Activated naive CD4-positive, alpha-beta T cell (primary cell): ENCODE measurements at places on chromosomes 12 and 14.

GRCh38 chr14:89473989-89474388 is 57.0 kb upstream of the FOXN3 start:
- DNase-seq, result no peak

DNA sequence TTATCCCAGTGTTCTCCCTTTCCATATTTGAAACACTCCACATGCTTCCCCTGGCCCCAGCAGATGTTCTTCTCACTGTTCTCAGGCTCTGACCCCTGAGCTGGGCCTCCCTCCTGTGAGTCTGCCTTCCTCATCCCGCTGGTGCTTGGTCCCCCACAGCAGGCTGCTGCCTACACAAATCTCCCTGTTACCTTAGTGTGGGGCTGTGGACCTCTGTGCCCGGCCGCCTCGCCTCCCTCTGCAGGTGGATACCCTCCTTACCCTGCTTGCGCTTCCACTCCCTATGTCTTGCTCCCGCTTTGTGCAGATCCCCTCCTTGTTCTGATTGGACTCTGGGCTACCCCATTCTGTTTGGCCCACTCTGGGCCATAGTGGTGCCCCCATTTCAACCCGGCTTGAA is 6.9 kb downstream of the DERA start:
- DNase-seq, result no peak

DNA sequence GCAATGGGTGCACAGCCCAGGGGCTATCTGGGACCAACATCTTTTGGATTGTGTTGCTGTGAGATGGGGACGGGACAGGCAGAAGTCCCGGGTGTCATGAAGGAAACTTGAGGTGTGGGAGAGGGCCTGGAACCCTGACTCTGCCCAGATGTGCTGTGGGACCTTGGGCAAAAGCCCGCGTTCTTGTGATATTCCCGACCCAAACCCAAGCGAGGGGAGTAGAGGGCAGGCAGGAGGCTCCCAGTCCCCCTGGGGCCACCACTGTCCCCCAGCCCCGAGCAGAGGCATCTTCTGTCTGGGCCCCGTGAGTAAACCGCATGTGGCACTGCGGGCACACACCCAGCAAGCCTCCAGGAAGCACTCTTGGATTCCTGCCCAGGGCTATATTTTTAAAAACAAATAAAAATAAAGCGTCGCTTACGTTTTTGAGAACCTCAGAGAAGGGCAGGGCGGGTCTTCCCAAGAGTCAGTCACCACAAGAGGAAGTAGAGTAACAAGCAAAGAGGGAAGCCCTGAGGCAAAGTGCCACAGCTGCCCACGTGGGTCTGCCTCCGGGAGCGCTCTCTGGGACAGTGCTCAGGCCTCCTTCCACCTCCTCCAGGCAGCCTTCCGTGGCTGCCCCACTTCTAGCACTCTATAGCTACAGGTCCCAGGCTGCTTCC is 39.5 kb downstream of the BEGAIN start:
- no peak for DNase-seq

- DNase-seq, result no peak
These were observed 141.0 kb upstream of the ALG10B start for GRCh38 chr12:38175538-38175937.

DNA sequence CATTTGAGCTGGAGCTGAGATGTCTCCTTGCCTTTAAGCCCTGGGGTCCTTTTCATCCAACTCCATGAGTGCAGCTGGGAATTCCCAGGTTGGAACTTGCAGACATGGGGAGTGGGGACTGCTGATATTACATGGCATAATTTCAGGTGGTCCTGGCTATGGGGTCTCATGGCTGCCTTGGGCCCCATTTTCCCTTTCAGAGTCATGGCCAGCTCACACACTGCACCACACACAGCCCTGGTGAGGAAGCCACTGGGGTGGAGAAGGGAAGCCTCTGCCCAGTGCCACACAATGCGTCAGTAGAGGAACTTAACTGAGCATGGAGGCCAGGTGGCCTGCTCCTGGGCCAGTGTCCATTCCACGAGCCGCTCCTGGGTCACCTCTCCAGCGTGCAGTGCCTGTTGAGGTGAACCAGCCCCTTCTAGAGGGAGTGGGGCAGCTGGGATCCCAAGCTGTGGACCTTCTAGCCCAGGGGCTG is 17.3 kb upstream of the KRT86 start:
- DNase-seq, result no peak

GRCh38 chr12:101581190-101581589 is 13.6 kb upstream of the MYBPC1 start:
- no peak for DNase-seq

DNA sequence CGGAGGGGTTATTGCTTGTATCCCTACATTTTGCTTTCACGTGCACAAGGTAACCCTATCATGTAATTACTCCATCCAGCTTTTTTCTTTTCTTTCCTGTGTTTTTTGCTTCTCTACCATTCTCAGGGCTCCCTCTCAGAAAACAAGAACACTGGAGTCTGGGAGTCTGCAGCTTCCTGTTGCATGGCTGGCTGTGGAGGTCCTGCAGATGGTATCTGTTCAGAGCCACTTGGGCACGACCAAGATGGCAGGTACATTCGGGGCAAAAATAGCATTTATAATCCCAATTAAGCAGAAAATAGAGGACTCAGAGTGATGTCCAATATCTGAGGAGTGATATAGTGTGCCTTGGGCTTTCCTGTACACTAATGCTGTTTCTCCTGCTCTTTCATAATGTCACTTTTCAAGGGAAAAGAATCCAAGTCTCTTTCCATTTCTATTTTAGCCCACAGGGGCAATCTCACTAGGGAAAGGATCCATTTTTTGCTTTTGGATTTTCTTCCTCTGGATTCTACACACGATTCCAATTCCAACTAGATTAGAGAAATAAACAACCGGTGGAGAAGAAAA is 3.2 kb upstream of the NUMB start:
- DNase-seq, result no peak

DNA sequence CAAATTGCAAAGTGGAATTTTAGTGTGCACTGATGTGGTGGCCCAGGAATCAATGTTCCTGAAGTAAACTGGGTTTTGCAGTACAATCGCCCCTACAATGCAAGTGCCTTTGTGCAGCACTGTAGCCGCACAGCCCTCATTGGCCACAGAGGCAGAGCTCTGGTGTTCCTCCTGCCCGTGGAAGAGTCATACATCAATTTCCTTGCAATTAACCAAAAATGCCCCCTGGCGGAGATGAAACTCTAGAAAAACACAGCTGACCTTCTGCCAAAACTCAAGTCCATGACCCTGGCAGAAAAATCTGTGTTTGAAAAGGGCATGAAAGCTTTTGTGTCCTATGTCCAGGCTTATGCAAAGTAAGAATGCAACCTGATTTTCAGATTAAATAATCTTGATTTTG is 117.9 kb upstream of the PRB2 start:
- DNase-seq, result no peak

GRCh38 chr12:110592078-110592477 is 9.0 kb upstream of the PPTC7 start:
- no peak for DNase-seq

DNA sequence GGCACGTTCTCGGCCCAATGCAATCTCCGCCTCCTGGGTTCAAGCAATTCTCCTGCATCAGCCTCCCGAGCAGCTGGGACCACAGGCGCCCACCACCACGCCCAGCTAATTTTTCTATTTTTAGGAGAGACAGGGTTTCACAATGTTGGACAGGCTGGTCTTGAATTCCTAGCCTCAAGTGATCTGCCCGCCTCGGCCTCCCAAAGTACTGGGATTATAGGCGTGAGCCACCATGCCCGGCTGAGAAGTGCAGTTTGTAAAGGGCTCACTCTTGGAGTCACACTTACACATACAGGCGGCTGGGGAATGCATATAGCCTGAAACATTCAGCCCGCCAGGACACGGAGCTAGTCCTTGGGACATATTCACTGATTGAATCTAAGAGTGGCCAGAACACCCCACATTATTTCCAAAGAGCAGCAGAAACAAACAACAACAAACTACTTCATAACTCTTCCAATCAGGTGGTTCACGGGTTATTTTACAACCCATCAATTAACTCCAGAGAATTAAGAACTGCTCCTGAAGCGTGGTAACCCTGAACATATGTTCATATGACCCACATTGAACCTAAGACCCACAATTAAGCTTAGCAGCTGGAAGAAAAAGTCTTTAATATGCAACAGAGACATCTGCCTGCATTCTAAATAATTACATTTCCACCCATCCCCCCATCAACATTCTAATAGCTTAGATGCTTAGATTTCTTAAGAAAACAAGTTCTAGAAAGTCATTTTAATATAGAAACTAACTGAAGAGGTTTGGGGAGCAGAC is 49.2 kb downstream of the SSH1 start:
- no peak for DNase-seq

DNA sequence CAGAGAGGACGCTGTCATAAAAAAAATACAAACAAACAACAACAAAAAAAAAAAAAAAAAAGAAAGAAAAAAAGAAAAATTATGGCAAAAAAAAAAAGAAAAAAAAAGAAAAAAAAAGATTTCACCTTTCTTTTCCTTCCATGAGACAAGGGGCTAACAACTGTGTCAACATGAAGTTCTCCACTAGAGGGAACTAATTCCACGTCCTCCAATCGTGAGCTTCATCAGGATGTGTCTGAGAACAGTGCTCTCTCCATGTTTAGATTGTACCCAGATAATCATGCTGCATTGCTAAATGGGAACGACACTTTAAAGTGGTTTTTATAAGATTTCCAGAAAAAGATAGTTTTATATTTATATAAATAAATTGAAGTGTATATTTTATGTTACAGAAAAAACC is 96.2 kb upstream of the PTPRB start:
- no peak for DNase-seq

DNA sequence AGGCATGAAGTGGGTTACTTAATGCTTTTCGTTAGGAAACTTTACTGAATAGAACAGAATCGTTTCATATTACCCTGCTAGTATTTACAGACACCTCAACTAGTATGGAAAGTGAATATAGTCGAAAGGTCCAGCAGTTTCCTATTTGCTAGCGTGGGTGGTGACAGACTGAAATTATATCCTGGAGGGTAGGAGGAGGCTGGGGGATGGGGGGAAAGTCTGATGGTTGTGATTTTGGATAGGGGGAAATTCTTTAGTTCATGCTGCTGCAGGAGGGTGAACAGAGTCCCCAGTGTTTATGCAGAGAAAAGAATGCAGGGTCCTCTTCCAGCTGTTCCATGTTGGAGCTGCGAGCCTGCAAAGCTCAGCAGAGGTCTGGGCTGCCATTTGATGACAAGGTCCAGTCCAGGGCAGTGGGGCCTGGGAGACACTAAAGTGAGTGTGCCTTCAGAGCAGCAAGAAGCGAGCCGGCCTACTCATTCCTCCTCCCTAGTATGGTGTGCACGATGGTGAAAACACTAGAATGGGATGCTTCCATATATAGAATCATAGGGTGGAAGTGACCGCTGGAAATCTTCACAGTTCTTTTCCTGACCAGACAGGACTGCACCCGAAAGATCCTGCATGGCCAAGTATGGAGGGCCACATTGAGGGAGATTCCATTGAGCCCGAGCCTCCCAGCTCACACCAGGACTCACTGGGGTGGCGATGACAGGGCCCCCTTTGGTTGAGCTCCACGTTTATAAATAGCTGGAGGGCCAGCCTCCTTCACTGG is 2.1 kb downstream of the SAMD4A start:
- DNase-seq, result no peak

DNA sequence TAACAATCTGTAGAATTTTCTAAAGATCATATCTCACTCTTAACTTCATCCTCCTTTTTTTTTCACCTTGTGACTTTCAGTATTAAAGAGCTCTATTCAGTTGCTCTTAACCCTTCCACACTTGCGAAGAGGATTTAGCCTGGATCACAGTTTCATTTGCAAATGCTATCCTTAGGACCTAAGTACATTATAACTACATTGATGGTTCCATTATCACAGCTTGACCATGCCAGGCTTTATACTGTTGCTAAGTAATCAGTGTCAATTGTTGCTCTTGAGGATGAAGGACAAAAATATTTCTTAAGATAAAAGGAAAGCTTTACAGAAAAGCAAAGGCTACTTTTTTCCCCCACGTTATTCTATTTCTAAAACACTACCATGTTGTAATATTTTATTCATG is 122.2 kb downstream of the PDZRN4 start:
- no peak for DNase-seq

DNA sequence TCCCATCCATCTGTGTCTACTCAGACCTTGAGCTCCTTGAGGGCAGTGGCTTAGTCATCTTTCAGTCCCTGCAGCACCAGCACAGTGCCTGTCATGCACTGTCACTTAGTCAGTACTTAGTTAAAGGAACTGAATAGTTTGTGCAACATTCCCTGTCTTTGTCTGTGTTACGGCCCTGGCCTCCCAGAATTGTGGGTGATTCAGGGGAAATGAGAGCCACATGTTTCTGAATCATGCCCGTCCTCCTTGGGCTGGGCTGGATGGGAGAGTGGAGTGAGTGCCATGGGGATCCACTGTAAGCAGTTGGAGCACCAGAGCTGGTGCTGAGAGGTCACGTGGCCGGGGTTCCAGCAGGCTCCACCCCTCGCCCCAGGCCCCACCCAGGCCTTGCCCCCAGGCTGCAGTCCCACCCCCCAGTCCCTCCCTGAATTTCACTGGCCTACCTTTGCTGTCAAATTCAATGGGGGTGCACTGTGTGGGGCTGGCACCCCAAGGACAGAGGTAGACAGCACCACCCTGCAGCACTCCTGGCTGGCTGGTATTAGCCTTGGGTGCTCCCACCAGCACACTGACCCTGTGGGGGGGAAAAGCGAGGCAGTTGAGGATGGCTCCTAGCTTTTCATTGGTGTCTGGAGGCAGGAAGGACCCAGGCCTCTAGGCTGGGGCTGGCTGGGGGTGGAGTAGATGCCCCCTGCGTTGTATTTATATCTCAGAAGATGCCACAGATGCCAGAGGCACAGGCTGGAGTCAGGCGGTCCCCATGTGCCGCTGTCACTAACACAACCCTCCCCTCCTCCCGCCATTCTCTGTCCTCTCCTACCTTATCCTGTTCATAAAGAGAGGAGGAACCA is 7.5 kb downstream of the ITGA5 start:
- no peak for DNase-seq

DNA sequence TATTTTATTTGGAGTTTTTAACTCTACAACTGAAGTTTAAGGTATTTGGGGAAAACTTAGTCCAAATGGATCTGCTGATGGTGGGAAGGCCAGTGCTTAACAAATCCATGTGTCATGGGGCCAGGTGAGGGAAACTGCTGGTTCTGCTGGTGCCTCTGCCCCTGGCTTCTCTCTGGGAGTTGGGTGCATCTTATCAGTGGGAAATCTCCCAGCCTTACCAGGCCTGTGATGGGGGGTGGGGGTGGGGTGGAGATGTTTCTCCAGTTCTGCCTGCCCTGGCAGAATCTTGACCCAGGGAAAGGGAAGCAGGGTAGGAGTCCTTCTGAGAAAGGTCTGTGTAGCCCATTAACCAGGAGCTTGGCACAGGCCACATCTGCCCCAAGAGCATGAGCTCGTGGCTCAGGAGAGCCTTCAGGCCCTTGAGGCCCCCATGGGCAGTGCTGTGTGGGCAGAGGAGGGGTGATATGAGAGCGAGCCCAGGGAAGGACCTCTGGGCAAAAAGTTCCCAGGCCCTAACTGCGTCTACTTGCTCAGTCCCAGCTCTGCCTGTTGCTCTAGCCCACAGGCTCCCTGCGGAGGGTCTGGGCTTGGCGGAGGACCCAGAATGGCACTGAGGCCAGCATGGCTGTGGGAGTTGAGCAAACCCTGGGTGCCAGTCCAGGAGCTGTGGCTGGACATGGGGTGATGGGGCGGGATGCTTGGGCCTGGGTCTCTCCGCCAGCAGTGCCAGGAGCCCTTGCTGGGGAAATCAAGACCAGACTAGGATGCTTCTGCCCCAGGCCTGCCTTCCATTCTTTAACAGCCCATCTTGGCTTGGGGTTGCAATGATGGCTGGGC is 18.2 kb downstream of the VASH1 start:
- no peak for DNase-seq
